ENCODE measurements at places on chromosomes 16 and 17. TPM values are rescaled to one million over a fixed set of nuclear protein-coding genes. Genes with fewer than 3 reads are reported as not detected.
A peak's percentile ranks its signal among the peaks of the same experiment; 100 is the strongest.

MYH11 gene
- 21.6 TPM for total RNA-seq

DNA sequence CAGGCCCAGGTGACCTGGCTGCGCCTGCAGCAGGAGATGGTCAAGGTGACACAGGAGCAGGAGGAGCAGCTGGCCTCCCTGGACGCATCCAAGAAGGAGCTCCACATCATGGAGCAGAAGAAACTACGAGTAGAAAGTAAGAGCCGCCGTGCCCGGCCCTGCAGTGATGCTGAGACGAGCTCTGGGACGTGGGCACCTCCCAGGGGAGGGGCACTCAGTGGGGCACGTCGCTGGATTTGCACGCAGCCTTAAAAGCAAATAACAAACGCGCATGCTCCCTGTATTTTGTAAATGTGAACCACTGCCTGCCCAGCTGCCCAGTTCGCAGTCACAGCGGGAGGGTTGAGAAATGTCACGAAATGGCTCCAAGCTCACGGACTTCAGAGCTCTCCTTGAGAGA, 15.3 kb upstream of the GAA start:
- no peak for ATAC-seq

KRTAP4-12 gene
- not detected for total RNA-seq

SIAH1 gene
- total RNA-seq = 13.7 TPM

DNA sequence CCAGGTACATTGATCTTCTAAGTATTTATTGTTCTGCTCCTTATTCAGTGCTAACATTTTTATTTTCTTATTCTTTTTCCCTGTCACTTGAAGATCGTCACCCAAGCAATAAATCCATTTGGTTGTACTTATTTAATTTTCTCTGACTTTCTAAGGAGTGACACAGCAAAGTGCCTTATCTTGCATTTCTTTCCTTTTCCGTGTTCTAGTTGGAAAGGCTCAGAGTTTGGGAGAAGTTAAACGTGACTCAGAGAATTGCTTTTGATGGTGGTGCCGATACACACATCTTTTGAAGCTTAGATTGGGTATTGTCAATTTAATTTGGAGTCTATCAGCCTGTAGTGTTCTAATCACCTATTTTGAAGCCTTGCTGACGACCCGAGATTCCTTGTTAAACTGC, 72.0 kb downstream of the PITPNC1 start:
- ATAC-seq = no peak

DNA sequence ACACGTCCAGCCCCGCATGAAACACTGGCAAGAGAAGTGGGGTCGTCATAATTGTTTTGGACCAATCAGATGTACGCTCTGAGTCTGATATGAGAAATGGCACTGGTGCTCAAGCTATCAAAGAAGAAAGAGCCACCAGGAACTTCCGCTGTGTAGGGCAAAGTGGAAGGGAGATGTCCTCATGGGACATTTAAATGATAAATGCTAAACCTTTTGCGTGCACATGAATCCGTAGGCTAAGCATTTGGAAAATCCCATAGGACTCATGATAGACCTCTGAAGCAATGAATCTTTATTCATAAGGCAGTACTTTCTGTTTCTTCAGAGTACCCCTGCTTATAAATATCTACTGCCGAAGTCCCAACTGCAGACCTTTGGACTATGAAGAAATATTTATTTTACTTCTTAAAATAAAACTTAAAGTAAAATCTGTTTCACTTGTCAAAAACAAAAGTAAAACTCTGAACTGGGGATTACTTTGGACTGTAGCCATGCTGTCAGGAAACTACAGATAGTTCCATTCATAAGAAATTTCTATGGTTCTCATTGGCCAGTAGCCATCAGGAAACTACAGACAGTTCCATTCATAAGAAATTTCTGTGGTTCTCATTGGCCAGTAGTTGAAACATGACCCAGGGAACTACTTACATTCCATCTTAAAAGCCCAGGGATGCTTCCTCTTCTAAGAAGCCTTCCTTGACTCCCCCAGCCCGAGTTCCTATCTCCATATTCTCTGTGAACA, 335.1 kb downstream of the HS3ST4 start:
- no peak for ATAC-seq

GRAP gene
- total RNA-seq = 1.00 TPM

NETO2 gene
- total RNA-seq = 12.0 TPM

DNA sequence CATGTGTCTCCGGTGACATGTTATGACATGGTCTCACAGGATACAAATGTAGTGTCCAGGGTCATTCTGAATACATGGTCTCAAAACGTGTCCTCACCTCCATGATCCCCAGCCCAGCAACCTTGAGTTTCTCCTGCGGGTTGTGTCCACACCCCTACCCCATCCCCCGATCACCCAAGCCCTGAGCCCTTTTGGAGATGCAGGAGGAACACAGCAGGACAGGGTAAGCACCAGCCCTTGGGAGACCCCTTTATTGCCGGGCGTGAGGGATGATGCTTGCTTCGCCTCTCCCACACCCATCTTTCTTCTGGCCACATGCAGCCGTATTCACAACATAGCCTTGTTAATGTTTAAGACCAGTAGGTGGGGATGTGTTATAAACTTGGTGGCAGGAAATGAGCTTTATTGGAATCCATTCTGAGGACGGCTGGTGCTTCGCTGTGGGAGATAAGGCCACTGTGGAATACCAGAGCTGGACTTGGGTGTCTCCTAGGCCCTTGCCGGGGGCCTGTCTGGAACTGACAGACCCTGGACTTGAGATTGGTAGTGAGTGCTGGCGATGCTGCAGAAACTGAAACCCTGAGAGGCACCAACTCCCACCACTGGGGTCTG, 5.5 kb downstream of the TMEM132E start:
- ATAC-seq = no peak

CDC6 gene
- 12.8 TPM for total RNA-seq

OR1F1 gene
- total RNA-seq = not detected

PRR35 gene
- not detected for total RNA-seq

- ATAC-seq = no peak
Observed at GRCh38 chr17:37564252-37564651, 45.0 kb downstream of the SYNRG start.

GRCh38 chr17:12438813-12439586, 226.7 kb upstream of the MYOCD start:
- ATAC-seq = no peak

DNA sequence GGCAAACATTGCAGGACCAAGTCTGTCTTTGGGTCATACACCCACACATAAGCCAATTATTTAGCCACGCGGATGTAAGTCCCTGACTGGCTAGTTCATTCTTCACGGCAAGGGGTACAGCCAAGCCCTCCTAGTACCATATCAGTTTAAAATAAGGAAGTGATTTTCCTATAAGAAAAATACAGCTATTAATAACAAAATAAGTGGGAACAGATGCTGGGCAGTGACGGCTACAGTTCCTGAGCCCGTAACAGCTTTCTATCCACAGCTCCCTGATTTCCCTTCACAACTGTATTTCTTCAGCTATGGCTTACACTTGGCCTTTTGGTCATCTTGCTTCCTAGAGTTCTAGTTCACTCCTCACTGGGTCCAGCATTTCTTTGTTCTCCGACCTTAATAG, 542.4 kb upstream of the C16orf82 start:
- ATAC-seq = no peak

EVPLL gene
- 5.3 TPM for total RNA-seq

HAS3 gene
- total RNA-seq = 72.2 TPM

KCTD19 gene
- not detected for total RNA-seq

DNA sequence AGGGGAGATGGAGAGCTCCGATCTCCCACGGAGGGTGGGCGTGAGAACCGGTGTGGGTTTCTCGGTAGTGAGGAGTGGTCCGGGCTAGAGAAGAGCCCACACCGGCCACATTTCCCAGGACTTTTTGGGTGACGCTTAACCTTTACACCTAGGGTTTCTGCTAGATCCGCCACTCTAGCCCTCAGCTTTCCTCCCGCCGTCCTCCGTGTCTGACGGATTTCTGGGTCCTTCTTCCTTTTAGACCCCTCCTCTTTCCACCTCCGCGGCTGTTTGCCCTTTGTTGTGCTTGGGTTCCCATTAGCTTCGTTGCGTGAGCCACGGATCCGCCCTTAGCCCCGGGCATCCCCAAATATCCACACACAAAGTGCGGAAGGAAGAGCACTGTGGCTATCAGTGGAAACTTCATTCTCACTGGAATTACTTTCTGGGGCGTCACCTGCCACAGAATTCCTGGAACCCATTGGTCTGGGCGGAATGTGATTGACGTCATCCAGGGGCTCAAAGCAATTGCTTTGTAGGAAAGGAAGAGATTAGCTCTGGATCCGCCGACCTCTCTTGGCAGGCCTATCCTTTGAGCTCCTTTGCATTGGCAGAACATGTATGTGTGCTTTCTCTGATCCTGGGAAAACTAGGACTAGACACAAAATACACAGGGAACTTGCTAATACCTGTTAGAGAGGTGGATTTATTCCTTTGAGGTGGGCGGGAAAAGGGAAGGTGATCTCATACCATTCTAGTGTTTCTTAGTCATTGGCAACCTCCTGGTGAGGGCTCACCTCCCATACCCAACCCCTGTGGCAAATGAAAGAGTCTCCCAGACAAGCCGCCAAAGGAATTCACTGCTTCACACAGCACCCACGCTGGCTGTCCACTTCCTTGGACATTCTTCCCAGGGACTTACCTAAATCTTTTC, 654 bp downstream of the TNFAIP1 start:
- ATAC-seq = peak; percentile 59

- ATAC-seq = no peak
Observed at GRCh38 chr17:19646788-19647696, 1.5 kb upstream of the ALDH3A2 start.

- ATAC-seq = no peak
Observed at GRCh38 chr17:17924857-17925250, 47.3 kb downstream of the TOM1L2 start.

RNF135 gene
- total RNA-seq = 23.7 TPM

DNA sequence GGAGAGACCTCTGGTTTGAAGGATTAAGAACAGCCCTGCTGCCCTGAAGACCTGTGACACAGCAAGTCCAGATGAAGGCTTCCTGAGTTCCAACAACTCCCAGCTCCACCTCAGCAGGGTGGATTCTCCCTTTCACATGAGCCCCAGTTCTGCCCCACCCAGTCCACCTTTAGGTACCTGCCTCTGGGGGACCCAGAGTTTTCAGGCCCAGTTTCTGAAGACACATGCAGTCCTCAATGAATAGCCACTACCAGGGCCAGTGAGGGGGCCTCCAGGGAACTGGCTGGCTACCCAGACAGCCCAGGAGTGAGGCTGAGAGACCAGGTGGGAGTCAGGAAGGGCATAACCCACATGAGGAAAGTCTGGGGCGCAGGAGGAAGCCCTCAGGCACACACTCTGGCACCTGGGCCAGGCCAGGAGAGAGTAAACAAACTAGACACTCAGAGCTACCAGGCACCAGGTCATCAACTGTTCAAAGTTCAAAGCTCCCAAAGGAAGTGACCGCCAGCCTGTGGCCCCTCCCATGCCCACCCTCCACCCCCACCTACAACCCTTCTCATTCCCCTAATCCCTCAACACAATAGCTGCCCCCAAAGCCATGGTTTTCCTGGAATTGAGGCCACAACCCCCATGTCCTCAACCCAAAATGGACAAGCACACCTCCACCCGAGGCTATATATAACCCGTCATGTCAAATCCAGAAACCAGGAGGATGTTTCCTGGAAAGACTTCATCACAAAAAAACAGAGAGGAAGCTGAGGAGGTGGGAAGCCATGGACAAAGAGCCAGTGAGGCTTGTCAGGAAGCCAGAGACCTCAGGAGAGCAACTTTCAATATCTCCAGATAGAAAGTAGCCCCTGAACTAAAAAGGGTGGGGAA, 2.1 kb downstream of the MYO18A start:
- ATAC-seq = peak; percentile 13

CD300LB gene
- not detected for total RNA-seq

DNA sequence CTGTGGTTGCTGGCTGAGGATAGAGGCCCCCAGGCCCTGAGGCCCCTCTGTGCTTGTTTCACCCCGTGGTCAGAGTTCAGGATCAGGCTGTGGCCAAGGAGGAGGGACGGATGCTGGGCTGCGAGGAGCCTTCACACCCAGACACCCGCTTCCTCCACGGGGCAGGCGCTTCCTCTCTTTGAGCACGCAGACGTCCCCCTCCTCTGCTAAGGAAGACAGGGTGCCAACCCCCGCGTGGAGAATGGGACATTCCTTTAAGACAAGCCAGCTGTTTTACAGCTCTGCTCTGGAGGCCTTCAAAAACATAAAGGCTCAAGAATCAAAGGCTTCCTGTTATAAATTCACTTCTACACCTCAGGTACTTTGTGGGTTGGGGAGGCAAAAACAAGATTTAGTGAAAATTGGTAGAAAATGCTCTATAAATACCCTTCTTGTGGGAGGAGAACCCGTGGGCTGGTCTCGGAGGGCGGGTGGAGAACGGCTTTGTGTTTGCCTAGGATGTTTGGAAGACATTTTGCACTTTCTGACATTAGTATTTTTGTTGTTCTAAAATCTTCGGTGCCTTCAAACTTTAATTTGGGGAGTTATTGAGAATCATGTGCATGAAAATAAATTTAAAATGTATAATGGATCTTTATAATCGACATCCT, 60.8 kb upstream of the FOXF1 start:
- ATAC-seq = no peak

DNA sequence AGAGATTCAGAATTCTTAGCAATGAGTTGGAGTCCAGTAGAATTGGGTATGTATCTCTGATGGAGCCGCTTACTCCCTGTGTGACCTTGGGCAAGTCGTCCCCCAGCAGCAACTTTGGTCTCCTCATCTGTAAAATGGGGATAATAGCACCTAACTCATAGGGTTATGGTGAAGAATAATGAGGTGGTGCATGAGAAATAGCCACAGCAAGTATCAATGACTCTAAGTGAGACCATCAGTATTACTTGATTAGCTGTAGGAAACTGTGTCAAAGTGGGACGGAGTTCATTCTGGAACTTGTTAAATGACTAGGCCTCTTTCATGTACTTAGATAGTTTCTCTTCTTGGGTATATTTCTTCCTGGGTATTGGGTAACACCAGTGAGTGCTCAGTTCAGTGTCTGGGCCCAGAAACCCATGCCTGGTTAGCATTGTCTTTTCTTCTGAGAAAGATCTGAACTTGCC, 6.4 kb downstream of the PRKCB start:
- no peak for ATAC-seq

STH gene
- not detected for total RNA-seq

DNA sequence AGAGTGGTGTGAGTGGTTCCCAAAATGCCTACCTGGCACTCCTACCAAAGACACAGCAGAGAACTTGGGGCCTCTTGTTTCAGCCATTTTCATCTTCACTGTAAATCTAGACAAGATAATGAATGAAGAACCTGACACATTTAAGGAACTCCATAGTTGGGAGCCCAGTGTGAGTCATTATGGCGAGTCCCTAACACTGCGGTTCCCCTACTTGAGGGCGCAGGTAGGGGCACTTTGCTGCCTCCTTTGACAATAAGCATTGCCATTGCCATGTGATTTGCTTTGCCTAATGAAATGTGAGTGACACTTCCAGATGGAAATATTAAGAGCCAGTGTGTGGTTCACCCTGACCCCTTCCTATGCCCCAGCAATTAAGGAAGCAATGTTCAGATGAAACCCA, 517.6 kb downstream of the MAF start:
- no peak for ATAC-seq

BEAN1 gene
- total RNA-seq = 0.92 TPM

- ATAC-seq = no peak
Observed at GRCh38 chr16:31528523-31529107, 915 bp downstream of the AHSP start.

Data from esophagus mucosa (tissue), 1 donor.